Heart right ventricle (tissue), 16 donors: ENCODE measurements at places on chromosomes 2 and 18. TPM values are rescaled to one million over a fixed set of nuclear protein-coding genes. Genes with fewer than 3 reads are reported as not detected.

The CD8B2 gene
- not detected for polyA plus RNA-seq

The DIPK1C gene
- 8.0 TPM for polyA plus RNA-seq

The TDRD15 gene
- polyA plus RNA-seq = not detected

The OSBPL1A gene
- 28.1 TPM for polyA plus RNA-seq

The FSIP2 gene
- polyA plus RNA-seq = 0.01 TPM

The ADCYAP1 gene
- 0.29 TPM for polyA plus RNA-seq

The IL36A gene
- not detected for polyA plus RNA-seq

The SKOR2 gene
- polyA plus RNA-seq = not detected

The GAL3ST2 gene
- polyA plus RNA-seq = not detected

The MYO1B gene
- 8.7 TPM for polyA plus RNA-seq

The LTBP1 gene
- 34.6 TPM for polyA plus RNA-seq

The RAPGEF4 gene
- 5.2 TPM for polyA plus RNA-seq

The ZC3H6 gene
- 16.8 TPM for polyA plus RNA-seq

The ABHD3 gene
- polyA plus RNA-seq = 28.2 TPM

The CNTNAP5 gene
- polyA plus RNA-seq = not detected

The PRSS56 gene
- not detected for polyA plus RNA-seq

The ERBB4 gene
- polyA plus RNA-seq = 1.4 TPM

The DCDC2C gene
- polyA plus RNA-seq = not detected

The ABCG5 gene
- polyA plus RNA-seq = not detected

The PDE1A gene
- polyA plus RNA-seq = 4.9 TPM

The IL36G gene
- not detected for polyA plus RNA-seq

The AFF3 gene
- 1.6 TPM for polyA plus RNA-seq

The IL1R1 gene
- polyA plus RNA-seq = 22.0 TPM

The ACADL gene
- 0.16 TPM for polyA plus RNA-seq

The ARHGAP28 gene
- polyA plus RNA-seq = 0.66 TPM

The SLC38A11 gene
- polyA plus RNA-seq = 0.43 TPM

The CFAP65 gene
- not detected for polyA plus RNA-seq

The ACMSD gene
- polyA plus RNA-seq = not detected

The LCT gene
- not detected for polyA plus RNA-seq

The LONRF2 gene
- 1.8 TPM for polyA plus RNA-seq

The MGAT4A gene
- polyA plus RNA-seq = 4.6 TPM

The OR6B2 gene
- not detected for polyA plus RNA-seq

The ROCK1 gene
- 12.5 TPM for polyA plus RNA-seq

The SCYGR2 gene
- polyA plus RNA-seq = not detected

The DUSP19 gene
- polyA plus RNA-seq = 2.6 TPM

The ICA1L gene
- polyA plus RNA-seq = 4.3 TPM

The REG3A gene
- polyA plus RNA-seq = not detected

The HOXD13 gene
- polyA plus RNA-seq = not detected

The GNLY gene
- 1.2 TPM for polyA plus RNA-seq

The GTF3C2 gene
- polyA plus RNA-seq = 17.6 TPM

The ACVR1C gene
- 0.09 TPM for polyA plus RNA-seq

The MALL gene
- 6.8 TPM for polyA plus RNA-seq

The UGT1A4 gene
- not detected for polyA plus RNA-seq

The RFX8 gene
- polyA plus RNA-seq = 0.44 TPM

The CIDEA gene
- 2.0 TPM for polyA plus RNA-seq

The NAT8 gene
- not detected for polyA plus RNA-seq

The DYNAP gene
- not detected for polyA plus RNA-seq

The C1GALT1C1L gene
- polyA plus RNA-seq = 1.8 TPM

The REG3G gene
- 0.06 TPM for polyA plus RNA-seq

The AMER3 gene
- not detected for polyA plus RNA-seq

The CIAO1 gene
- 59.4 TPM for polyA plus RNA-seq

The IL37 gene
- polyA plus RNA-seq = not detected

The IKZF2 gene
- 0.36 TPM for polyA plus RNA-seq

The GALNT13 gene
- polyA plus RNA-seq = 0.01 TPM

The ATP8B1 gene
- 3.7 TPM for polyA plus RNA-seq

The DLX2 gene
- polyA plus RNA-seq = not detected

The MC2R gene
- not detected for polyA plus RNA-seq

The TMX3 gene
- 21.8 TPM for polyA plus RNA-seq

The AGXT gene
- not detected for polyA plus RNA-seq
